ACHN (cell line): ENCODE measurements at places on chromosomes 4 and X.

DNA sequence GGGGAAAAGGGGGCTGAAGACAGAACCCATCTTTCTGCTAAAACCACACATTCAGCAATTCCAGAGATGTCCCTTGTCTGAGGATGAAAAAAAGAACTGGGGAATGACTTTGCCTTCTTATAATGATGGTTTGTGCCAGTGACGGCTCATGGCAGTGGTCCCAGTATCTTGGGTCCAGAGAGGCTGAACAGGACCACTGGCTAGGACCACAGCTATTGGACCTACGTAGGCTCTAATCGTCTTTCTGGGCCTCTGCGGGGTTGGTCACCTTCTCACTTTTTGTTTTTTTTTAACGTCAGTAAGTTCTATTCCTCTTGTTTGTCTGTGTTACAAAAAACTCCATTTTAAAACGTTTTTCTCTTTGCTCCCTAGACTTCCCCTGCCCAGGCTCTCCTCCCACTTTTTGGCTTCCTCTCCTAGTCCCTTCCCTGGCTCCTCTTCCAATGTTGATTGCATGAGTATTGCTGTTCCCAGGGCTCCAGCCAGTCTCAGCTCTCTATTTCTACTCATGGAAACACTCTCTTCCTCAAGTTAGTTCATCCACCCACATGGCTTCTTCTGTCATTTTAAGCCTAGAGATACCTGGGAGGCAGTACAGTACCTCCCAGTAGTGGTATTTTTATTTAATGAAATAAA lies 52.6 kb upstream of the STX18 start:
- no peak for DNase-seq

- no peak for DNase-seq
Measured at GRCh38 chrX:133380711-133381619, 34.3 kb downstream of the GPC4 start.

- no peak for DNase-seq
Measured at GRCh38 chr4:152665691-152666395, 14.0 kb downstream of the TMEM154 start.

- no peak for DNase-seq
Measured at GRCh38 chrX:638482-639131, 8.0 kb downstream of the SHOX start.

GRCh38 chr4:153757407-153757806 lies 2.4 kb downstream of the RNF175 start:
- peak; percentile 30 for DNase-seq

- DNase-seq, result no peak
Measured at GRCh38 chrX:13252726-13253125, 67.1 kb downstream of the ATXN3L start.

- no peak for DNase-seq
Measured at GRCh38 chr4:82623121-82623683, 61.4 kb upstream of the TMEM150C start.

DNA sequence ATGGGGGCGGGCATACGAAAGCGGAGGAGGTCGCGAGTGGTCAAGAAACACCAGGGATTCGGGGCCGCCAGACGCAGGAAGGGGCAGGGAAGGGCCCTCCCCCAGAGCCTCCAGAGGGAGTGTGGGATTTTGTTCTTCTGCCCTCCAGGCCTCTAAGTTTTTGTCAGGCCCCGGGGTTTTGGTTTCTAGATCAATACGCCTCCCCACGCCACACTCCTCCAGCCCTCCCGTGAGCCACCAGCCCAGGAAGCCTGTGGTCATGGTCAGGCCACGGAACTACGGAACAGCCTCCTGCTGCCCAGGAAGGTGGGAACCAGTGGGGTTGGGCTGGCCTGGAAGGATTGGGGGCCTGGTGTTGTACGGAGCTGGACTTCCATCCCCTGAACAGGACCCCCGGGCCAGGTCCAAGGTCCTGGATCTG lies 38.4 kb downstream of the CPLX1 start:
- DNase-seq, result no peak

DNA sequence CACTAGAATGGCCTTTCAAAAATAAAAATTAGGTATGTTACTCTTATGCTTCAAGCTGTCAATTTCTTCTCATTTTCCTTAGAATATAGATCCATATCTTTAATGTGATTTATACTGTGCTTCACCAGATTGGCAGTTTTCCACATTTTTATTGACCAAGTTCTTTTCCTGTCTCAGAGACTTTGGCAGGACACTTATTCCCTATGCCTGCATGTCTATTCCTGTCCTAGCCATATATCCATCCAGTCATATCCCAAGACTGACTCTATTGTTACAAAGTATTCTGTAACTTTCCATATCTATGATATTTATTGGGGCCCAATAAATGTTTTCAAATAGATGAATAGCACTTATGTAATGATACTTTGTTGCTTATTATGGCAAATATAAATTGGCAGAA lies 450.7 kb downstream of the GASK1B start:
- no peak for DNase-seq

- no peak for DNase-seq
Measured at GRCh38 chr4:184275766-184276165, 58.1 kb upstream of the ENPP6 start.

GRCh38 chrX:119495734-119496726 lies 27.8 kb downstream of the SLC25A5 start:
- DNase-seq, result no peak

DNA sequence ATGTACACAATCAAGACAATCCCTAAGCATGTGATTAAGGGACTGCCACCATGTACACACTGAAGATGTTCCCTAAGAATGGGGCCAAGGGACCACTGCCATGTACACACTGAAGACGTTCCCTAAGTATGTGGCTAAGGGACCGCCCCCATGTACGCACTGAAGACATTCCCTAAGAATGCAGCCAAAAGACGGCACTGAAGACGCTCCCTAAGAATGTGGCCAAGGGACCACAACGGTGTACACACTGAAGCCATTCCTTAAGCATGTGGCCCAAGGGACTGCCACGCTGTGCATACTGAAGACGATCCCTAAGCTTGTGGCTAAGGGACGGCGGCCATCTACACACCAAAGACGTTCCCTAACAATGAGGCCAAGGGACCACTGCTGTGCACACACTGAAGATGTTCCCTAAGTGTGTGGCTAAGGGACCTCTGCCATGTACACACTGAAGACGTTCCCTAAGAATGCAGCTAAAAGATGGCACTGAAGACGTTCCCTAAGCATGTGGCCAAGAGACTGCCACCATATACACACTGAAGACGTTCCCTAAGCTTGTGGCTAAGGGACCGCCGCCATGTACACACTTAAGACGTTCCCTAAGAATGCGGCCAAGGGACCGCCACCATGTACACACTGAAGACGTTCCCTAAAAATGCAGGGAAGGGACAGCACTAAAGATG lies 26.4 kb downstream of the DHRSX start:
- no peak for DNase-seq
